Stimulated activated CD4-positive, alpha-beta T cell treated with anti-CD3 and anti-CD28 coated beads, Interleukin-15, amount 100 ng/mL, for 24 hours (primary cell): ENCODE measurements at places on chromosomes 5 and 9.

GRCh38 chr5:80479713-80480112, 8.2 kb upstream of the FAM151B start:
- no peak for DNase-seq

DNA sequence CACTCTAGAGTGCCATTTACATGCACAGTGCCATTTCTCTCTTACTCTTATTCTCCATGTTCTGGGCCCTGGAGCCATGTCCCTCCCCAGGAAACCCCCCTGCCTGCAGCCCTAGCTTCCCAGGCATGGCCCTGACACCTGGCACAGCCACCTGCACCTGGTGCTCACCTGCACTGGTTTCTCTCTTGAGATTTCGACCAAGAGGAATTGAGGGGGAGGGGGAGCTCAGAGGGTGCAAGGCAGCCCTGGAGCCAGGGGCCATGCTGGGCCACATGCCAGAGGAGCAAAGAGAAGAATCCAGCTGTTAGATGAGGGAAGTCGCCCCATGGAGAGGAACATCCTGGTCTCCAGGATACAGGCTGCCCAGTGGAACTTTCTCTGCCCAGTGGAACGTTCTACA, 65.0 kb upstream of the RAPGEF1 start:
- no peak for DNase-seq

GRCh38 chr9:136353757-136354488, 9.6 kb downstream of the DNLZ start:
- no peak for DNase-seq

- DNase-seq = no peak
These were observed 342.5 kb upstream of the ACTBL2 start for GRCh38 chr5:57825031-57825686.

GRCh38 chr5:175681045-175681967, 23.4 kb downstream of the HRH2 start:
- DNase-seq = no peak

- DNase-seq = no peak
These were observed 14.8 kb downstream of the IL9 start for GRCh38 chr5:135880801-135881200.

DNA sequence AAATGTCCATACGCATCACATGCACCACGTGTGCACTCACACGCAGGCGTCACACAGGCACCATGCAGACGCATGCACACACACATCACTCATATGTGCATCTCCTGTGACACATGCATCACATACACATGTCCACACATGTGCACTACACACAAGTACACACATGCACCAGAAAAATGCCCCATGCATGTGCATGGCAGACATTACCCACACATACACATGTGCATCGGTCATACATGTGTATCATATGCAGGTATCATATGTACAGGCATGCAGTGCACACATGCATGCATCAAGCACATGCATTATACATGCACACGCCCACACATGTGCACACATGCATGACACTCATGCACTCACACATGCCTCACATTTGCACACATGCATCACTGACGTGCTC, 26.1 kb downstream of the ADAMTS2 start:
- DNase-seq = no peak
